Neural crest cell (in vitro differentiated cells): ENCODE measurements at places on chromosomes 2 and 18. TPM values are rescaled to one million over a fixed set of nuclear protein-coding genes. Genes with fewer than 3 reads are reported as not detected.

DNA sequence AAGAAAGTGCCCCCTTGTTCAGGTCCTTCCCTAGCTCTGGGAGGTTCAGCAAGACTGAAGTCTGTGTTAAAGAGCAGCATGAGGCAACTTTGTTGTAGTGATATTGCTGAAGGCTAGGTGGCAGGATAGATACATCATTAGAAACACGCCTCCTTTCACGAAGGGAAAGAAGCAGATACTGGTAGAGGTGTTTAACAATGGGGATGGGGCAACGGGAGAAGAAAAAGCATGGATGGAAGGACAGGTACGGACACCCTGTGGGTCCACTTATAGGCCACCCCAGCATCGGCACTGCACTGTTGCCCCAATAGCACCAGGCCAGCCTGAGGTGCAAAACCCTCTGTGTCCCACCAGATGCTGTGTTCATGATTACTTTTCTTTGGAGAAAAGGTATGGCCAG lies 3.5 kb upstream of the IGFBP5 start:
- H3K36me3 ChIP-seq: peaks cover 4% of the 10 kb centered on the region
- H3K4me3 ChIP-seq: no peak overlapping the region
- no peak overlapping the region for H3K27ac ChIP-seq
- no peaks in the 10 kb centered on the region for H3K27me3 ChIP-seq

GRCh38 chr2:181138816-181139215 lies 158.4 kb downstream of the UBE2E3 start:
- DNase-seq: no peak
- H3K36me3 ChIP-seq: peaks cover 3% of the 10 kb centered on the region
- peaks cover 6% of the 10 kb centered on the region for H3K4me1 ChIP-seq
- H3K4me3 ChIP-seq: no peak overlapping the region
- no peaks in the 10 kb centered on the region for H3K27me3 ChIP-seq

Gene KCNK3
- 0.58 and 0.68 TPM in 2 replicates for total RNA-seq

- no peak overlapping the region for H3K4me3 ChIP-seq
- no peaks in the 10 kb centered on the region for H3K27me3 ChIP-seq
- H3K4me1 ChIP-seq: peaks cover 9% of the 10 kb centered on the region
- H3K27ac ChIP-seq: peak overlapping the region; percentile 57
- DNase-seq: no peak
These were observed 99.0 kb upstream of the MCFD2 start for GRCh38 chr2:47014564-47015051.

GRCh38 chr2:84686783-84687476 lies 170.6 kb downstream of the DNAH6 start:
- no peaks in the 10 kb centered on the region for H3K36me3 ChIP-seq
- DNase-seq: no peak
- H3K4me1 ChIP-seq: no peaks in the 10 kb centered on the region
- H3K4me3 ChIP-seq: no peak overlapping the region
- no peaks in the 10 kb centered on the region for H3K27me3 ChIP-seq

- H3K4me3 ChIP-seq: no peak within 1 kb of the TSS
- H3K27ac ChIP-seq: no peak within 1 kb of the TSS
- DNase-seq: no peak
- H3K4me1 ChIP-seq: no peaks in the 10 kb centered on the region
- H3K27me3 ChIP-seq: peaks cover 81% of the 10 kb centered on the region
These were observed at the start of gene SRD5A2 for GRCh38 chr2:31580321-31581117. Gene SRD5A2 (minus strand): TSS chr2:31580938. CDS start chr2:31580900, 38 bp downstream.

Gene CACNB4
- 6.0 and 6.9 TPM in 2 replicates for total RNA-seq

GRCh38 chr2:101981504-101981903 lies 10.3 kb upstream of the IL1R2 start:
- peaks cover 13% of the 10 kb centered on the region for H3K4me1 ChIP-seq
- H3K4me3 ChIP-seq: no peak overlapping the region
- no peaks in the 10 kb centered on the region for H3K36me3 ChIP-seq
- DNase-seq: no peak
- peaks cover 3% of the 10 kb centered on the region for H3K27me3 ChIP-seq

DNA sequence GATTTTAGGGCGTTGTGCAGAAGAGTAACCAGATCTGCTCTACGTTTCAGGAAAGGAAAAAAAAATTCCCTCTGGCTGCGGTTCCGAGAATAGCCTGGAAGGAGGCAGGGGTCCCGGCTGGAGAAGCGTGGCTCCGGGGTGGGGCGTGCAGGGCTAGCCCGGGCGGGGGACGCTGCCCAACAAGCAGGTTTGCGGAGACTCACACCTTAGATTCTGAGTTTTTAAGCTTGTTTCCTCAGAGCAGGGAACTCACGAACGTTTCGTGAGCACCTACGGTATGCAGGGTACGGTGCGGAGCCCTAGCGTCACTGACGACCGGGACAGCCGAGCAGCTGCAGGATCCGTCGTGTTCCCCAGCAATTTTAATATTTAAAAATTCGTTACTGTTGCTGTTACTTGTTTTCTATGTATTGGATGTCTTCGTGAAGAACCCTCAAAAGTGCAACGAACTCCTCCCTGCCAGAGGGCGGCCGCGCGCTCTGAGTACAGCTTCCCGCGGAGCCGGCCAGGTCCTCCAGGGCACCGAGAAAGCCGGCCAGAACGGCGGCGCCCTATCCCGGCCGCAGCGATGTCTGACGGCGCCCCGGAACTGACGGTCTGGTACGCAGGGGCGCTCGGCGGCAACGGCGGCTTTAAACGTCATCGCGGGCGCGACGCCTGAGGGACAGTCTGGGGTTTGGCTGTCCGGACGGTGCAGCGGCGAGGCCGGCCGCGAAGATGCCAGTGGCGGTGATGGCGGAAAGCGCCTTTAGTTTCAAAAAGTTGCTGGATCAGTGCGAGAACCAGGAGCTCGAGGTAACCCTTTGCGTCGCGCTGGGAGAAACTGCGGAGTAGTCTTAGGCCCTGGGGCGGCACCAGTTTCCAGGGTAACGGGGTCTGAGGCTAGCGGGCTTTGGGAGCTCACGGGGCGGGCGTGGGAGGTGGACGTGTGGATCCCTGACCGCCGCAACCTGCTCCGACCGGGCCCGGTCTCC lies at the start of gene COPS8:
TSS of gene COPS8 (plus strand) at position 642 of the 974 bp plus-strand sequence. CDS start at position 718, 76 bp downstream.
- peak within 1 kb of the TSS; percentile 99 for H3K4me3 ChIP-seq
- peaks cover 24% of the 10 kb centered on the region for H3K4me1 ChIP-seq
- H3K36me3 ChIP-seq: peaks cover 3% of the 10 kb centered on the region
- DNase-seq: peak; percentile 88
- peak within 1 kb of the TSS; percentile 99 for H3K27ac ChIP-seq

Gene CNDP2
- 194 and 204 TPM in 2 replicates for total RNA-seq

- H3K27me3 ChIP-seq: no peaks in the 10 kb centered on the region
- H3K4me3 ChIP-seq: no peak overlapping the region
- H3K27ac ChIP-seq: no peak overlapping the region
- H3K36me3 ChIP-seq: no peaks in the 10 kb centered on the region
- no peak for DNase-seq
These were observed 538.3 kb downstream of the CNTNAP5 start for GRCh38 chr2:124563426-124563825.

- no peaks in the 10 kb centered on the region for H3K36me3 ChIP-seq
- peaks cover 6% of the 10 kb centered on the region for H3K4me1 ChIP-seq
- H3K27me3 ChIP-seq: peaks cover 6% of the 10 kb centered on the region
- no peak for DNase-seq
- H3K4me3 ChIP-seq: no peak overlapping the region
These were observed 102.6 kb upstream of the GLI2 start for GRCh38 chr2:120632796-120633646.

Gene PDCL3
- total RNA-seq: 35.4 and 36.0 TPM in 2 replicates

DNA sequence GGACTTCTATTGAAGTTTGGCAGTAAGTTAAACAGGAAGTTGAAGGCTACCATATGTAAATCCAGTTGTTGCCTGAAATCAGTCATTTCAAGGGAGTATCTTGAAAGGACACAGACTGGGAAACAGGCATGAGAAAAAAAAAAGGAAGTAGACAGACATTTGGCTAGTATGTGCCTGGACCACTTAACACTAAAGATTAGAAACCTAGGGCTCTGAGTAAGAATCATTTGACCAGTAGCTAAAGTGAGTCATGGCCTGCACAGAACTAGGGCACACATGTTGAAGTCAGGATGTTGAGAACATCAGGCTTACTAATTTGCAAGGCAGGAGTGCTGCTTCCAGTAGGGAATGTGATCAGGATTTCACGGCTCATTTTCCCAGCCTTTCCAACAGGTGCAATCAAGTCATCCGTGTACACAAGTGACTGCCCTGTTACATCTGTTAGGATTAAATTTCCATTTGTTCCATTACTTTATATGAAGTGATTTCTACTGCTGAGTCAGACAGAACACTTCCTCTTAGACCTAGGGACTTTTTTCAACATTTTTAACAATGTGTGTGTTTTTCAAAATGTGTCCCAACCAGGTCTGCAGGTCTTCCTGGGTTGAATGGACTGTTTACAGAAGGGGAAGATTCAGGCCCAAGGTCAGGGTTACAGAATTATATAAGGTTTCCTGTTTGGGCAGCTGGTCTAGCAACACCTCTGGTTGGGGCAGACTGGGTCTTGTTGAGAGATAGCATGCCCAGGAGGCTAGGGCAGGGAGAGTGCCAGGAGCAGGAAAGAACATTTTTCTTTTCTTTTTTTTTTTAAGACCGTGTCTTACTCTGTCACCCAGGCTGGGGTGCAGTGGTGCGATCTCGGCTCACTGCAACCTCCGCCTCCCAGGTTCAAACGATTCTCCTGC lies 145.6 kb downstream of the TGIF1 start:
- H3K4me3 ChIP-seq: peak overlapping the region; percentile 91
- H3K36me3 ChIP-seq: no peaks in the 10 kb centered on the region
- H3K27me3 ChIP-seq: no peaks in the 10 kb centered on the region
- DNase-seq: no peak

DNA sequence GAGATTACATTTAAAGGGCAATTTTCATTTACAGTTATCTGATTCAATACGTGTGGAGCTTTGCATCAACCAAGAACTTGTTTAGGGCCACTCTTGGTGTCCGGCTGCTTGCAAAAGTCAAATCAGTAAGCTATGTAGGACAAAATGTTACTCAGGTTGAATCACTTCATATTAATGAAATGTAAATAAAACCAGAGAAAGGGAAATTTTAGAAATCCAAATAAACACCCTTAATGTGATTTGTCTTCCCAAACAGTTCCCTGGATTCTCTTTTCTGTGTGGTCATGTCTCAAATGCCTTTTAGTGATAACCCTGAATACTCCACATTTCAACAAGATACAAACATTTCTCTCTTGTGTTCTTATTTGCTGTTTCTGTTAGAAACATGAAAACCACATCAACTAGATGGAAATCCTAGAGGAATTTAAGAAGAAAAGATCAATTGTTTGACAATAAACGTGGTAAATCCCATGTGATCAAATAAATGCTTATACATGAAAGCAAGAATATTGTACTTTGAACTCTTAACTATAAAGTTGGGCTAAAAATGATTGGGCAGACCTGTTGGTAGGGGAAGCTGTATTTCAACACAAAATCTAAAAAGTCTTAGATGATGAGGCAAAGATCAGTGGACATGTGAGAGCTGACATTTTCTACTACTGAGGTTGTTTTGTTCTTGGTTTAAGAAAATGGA lies 101.3 kb downstream of the CDC42EP3 start:
- H3K27ac ChIP-seq: no peak overlapping the region
- peaks cover 2% of the 10 kb centered on the region for H3K36me3 ChIP-seq
- no peaks in the 10 kb centered on the region for H3K27me3 ChIP-seq
- no peak for DNase-seq
- H3K4me3 ChIP-seq: no peak overlapping the region

DNA sequence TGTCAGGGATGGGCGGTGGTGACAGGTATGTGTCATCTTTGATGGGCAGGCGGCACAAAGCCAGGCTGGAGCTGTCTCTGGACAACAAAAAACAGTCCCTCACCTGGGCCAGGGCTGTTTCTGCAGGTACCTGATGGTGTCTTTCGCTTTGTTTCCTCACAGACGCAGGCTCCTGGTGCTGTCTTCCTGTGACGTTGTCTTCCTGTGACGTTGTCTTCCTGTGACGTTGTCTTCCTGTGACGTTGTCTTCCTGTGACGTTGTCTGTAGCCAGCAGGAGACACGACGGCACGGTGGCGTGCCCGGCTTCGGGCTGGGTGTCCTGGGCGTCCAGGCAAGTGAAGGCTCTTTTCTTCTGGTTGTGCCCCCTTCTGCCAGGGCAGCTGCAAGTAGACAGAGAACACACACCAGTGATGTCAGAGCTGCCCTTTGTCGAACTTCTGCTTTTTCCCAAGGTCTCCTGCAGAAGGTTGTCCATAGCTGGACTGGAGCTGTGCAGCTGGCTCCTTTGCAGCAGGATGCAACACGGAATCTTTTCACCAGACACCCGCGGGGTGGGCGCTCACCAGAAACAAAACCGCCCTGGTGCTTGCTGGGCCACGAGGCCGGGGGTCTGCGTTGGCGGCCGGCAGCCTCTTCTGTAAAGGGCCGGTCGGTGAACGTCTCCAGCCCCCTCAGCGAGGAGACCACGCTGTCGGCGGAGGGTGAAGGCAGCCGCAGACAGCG lies 21.1 kb downstream of the GPR35 start:
- H3K27ac ChIP-seq: no peak overlapping the region
- no peaks in the 10 kb centered on the region for H3K36me3 ChIP-seq
- H3K27me3 ChIP-seq: peaks cover 11% of the 10 kb centered on the region
- peaks cover 10% of the 10 kb centered on the region for H3K4me1 ChIP-seq
- H3K4me3 ChIP-seq: no peak overlapping the region

GRCh38 chr18:43847164-43848091 lies 570.1 kb upstream of the SYT4 start:
- H3K27ac ChIP-seq: peak overlapping the region; percentile 94
- no peaks in the 10 kb centered on the region for H3K36me3 ChIP-seq
- H3K4me3 ChIP-seq: no peak overlapping the region
- peaks cover 24% of the 10 kb centered on the region for H3K4me1 ChIP-seq
- H3K27me3 ChIP-seq: no peaks in the 10 kb centered on the region

GRCh38 chr18:3624546-3624934 lies 174.6 kb downstream of the TGIF1 start:
- H3K36me3 ChIP-seq: no peaks in the 10 kb centered on the region
- peaks cover 41% of the 10 kb centered on the region for H3K4me1 ChIP-seq
- no peaks in the 10 kb centered on the region for H3K27me3 ChIP-seq

DNA sequence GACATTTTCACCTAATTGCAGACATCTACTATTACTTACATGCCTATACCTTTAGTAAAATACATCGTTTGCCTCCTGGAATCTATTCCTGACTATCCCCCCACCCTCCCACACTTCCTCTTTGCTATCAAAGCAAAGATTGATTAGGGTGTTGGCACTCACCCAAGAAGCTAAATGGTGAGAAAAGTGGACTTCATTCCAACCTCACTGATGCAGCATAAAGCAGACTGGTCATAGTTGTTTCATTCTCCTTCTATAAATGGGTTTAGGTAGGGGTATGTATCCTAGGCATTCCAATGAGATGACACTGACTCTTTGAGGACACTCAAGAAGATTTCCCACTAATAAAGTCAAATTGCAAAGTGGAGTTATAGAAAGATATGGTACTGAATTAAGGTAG lies 97.4 kb downstream of the LRP1B start:
- no peak overlapping the region for H3K27ac ChIP-seq
- DNase-seq: no peak
- no peak overlapping the region for H3K4me3 ChIP-seq
- H3K27me3 ChIP-seq: no peaks in the 10 kb centered on the region

- peak; percentile 67 for DNase-seq
- peak overlapping the region; percentile 59 for H3K4me3 ChIP-seq
- peaks cover 5% of the 10 kb centered on the region for H3K36me3 ChIP-seq
- H3K4me1 ChIP-seq: peaks cover 16% of the 10 kb centered on the region
- H3K27ac ChIP-seq: no peak overlapping the region
These were observed 8.8 kb downstream of the RTP5 start for GRCh38 chr2:241877989-241878970.
